Cerebellar nuclear complex (tissue), 1 donor: ENCODE measurements at places on chromosomes 6 and 20.

- DNase-seq: no peak
Measured at GRCh38 chr6:82006027-82006738, 241.4 kb downstream of the IBTK start.

- DNase-seq: no peak
Measured at GRCh38 chr20:11245431-11245830, 571.6 kb upstream of the JAG1 start.

GRCh38 chr20:48574383-48574782 is 253.4 kb downstream of the PREX1 start:
- no peak for DNase-seq

DNA sequence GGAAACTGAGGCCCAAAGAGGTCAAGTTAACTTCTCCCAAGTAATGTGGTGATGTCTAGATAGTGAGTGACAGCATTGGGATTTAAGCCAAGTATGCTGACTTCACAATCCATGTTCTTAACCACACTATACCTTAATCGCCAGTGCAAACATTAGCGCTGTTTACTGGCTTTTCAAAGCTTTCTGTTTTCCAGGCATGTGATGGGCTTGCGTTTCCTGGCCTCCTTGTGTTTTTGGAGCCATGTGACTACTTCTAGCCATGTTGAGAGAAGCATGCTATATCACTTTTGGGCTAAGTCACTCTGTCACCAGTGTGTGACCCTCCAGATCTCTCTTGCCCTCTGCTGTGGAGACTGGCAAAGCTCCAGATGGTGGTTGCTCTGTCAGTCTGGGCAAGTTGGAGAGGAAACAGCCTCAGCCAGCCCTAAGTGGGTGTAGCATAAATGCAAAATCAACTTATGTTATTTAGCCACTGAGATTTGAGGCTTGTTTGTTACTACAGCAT is 76.9 kb downstream of the ANKRD6 start:
- no peak for DNase-seq

- no peak for DNase-seq
Measured at GRCh38 chr6:12348530-12349511, 58.7 kb downstream of the EDN1 start.

GRCh38 chr20:19508449-19508848 is 249.6 kb upstream of the RIN2 start:
- no peak for DNase-seq

DNA sequence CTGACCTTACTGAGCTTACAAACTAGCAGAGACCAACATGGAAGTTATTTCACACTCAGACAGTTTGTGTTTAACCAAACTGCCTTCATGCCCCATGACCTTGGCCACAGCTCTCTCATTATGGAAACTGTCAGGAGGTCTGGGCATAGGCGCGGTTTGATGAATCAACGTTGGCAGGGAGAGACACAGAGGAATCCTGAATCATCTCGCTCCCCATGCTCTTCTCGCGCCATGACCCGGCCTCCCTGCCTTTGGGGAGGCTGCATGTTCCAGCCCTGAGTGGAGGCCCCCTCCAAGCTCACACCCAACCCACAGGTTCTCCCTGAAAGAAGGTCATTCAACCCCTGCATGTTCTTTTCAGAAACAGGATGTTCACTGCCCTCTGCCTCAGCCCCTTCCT is 15.9 kb upstream of the GDAP1L1 start:
- DNase-seq: no peak

DNA sequence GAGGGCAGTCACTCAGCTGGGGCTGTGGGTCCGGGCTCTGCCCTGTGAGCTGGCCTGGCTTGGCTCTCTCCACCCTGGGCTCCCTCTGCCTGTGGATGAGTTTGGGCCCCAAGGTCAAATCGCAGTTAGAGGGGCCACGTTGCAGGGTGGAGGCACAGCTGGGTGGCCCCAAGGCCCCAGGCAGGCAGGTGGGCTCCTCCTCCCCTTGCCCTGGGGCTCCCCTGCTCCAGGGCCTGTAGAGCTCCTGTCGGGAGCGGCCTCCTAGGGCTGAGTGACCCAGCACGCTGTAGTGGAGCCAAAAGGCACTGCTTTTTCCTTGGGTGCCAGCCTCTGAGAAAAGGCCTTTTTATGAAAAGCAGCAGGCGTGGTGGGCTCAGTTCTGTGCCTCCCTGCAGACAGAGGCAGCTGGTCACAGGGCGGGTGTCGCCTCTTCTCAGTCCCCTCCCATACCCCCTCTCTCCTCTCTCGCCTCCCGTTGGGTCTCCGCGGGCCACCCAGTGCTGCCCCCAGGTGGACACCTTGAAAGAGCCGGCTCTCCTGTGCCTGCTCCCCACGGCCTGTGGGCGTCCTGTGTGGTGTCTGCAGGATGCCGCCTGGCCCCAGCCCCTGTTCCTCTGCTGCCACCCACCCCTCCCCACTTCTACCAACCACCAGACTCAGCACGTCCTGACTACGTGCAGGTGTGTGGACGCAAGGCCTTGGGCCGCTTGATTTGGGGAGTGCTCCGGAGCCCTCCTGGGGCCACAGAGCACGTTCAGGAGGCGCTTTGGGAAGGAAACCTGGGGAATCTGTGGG is 13.2 kb downstream of the SS18L1 start:
- no peak for DNase-seq

DNA sequence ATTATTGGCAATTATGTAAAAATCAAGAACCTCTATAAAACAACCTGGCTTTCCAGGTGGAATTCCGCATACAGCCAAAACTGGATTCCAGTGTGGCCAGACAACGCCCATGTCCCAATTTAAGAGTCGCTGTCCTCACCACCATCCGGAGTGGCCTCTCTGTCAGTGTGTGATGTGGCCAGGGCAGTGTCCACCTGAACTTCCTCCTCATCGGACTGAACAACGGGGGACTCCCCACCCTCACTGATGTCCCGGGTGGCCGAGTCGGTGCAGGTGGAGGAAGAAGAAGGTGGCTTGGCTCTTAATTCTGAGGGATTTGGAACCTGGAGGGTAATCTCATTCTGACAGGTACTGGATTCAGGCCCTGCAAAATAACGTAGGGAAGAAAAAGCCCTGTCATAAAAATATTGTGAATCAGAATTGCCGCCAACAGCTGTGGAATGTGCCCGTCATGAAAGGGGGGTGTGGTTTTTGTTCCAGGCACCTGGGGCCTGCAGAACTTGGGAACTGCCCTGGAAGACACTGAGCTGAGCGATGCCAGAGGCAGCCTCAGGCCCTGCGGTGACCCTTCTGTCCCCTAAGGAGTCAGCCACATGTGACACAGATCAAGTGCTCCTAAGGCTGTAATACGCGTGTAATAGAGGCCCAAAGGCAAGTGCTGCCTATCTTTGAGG is 139.8 kb downstream of the DTNBP1 start:
- no peak for DNase-seq

DNA sequence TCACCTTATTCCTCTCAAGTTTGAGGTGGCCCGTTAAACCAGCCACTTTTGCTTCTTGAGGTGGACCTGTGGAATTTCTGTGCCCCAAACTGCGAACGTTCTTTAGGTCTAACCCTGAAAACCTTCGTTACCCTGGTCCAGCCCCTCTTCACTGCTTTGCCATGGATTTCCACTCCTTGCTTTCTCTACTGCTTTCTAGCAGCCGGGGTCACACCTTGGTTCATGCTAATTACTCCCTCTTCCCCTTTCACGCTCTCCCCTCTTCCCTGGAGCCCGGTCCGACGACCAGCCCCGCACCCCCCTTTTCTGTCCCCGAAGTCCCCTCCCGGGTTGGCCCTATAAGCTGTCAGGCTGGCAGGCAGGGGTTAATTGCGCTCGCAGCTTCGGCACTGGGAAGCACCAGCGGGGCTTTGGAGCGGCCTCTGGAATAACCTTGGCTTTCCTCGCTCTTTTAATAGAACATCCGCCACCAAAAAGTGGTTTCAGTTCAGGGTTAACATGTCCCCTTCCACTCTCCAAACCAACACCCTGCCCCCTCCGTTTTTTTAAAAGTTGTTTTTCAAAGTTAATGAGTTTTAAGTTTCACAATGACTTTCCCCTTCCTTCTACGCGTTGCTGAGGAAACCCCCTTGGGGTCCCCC is 1.4 kb upstream of the HIVEP1 start:
- no peak for DNase-seq

- peak; percentile 46 for DNase-seq
Measured at GRCh38 chr6:16583144-16583762, 178.0 kb downstream of the ATXN1 start.

GRCh38 chr6:36276581-36277536 is 7.0 kb downstream of the PNPLA1 start:
- DNase-seq: no peak

DNA sequence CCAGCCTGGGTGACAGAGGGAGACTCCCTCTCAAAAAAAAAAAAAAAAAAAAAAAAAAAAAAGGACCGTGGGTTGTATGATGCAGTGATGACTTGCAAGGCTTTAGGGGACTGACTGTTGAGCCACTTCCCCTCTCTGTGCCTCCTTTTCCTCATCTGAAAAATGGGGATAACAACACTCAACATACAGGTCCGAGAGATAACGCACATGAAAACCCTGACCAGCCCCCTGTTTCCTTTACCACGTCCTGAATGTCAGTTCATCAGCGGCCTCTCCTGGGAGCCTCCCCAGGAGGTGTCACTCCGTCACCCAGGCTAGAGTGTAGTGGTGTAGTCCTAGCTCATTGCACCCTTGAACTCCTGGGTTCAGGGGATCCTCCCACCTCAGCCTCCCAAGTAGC is 3.9 kb downstream of the SLA2 start:
- no peak for DNase-seq

- no peak for DNase-seq
Measured at GRCh38 chr6:81169166-81169565, 583.3 kb downstream of the TENT5A start.

DNA sequence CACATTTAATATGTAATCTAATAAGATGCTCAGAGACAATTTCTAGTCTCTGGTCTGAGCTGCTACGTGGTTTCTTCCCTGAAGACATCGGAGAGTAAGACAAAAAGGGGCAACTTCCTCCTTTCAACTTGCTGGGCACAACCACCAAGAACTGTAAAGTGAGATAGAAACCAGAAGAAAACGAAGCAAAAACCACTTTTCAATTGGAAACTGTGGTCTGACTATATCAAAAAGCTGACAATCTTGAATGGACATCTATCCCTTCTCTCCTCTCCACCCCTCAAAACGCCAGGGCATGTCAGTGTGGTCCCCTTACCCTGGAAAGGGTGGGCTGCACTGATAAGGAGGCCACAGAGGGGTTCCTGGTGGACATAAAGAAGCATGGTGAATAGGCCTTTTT is 269.1 kb downstream of the CD83 start:
- DNase-seq: no peak

DNA sequence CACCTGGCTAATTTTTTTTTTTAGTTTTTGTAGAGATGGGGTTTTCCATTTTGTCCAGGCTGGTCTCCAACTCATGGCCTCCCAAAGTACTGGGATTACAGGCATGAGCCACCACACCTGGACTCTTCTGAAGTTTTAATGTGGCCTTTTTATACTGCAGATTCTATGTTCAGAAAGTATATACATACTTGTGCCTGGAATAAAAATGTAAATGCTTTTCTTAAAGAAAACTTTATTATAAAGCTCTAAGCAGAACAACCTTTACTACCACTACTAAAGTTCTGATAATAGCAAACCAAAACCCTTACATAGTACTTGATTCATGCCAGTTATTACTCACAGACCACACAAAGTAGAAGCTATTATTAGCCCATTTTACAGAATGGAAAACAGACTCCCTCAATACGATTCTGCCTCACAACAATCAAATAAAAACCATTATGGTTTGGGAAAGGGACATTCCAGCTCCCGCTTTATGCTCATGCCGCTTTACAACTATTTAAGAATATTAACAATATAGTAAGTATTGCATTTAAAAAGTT is 5.3 kb downstream of the PHIP start:
- DNase-seq: no peak

DNA sequence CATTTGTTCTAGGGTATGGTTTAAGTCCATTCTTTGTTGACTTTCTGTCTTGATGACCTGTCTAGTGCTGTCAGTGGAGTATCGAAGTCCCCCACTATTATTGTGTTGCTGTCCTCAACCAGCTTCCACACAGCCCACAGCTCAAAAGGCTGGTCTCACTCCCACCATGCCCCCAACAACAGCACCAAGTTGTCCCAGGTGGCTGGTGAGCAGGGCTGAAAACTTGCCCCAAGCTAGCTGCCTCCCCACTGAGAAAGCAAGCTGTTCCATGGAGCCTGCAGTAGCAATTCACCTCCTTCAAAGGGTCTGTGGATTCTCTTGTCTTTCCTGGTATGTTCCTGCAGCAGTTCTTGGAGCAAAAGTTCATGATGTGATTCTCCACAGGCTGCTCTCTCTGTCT is 221.0 kb downstream of the SYNDIG1 start:
- DNase-seq: no peak

GRCh38 chr6:107314531-107314939 is 144.8 kb downstream of the PDSS2 start:
- no peak for DNase-seq

GRCh38 chr20:3611901-3612300 is 51.3 kb downstream of the GFRA4 start:
- no peak for DNase-seq

- no peak for DNase-seq
Measured at GRCh38 chr6:81556551-81556950, 195.9 kb downstream of the TENT5A start.

DNA sequence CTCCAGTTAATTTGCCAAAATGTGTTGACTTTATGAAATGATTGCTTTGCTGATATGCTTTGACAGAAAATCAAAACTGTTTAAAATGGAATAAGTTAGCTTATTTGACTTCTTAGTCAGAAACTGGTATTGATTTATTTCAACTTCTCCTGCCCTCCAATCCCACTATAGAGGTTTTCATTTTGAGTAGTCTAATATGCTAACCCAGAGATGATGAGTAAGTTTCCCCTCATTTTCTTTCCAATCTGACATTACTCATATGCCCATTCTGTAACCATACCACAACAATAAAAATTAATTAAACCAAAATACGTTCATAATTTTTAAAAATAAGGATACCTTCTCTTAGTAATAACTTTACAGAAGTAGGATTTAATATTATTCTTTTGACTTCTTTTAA is 78.8 kb downstream of the COL19A1 start:
- no peak for DNase-seq

- no peak for DNase-seq
Measured at GRCh38 chr20:10557685-10558084, 116.1 kb downstream of the JAG1 start.

GRCh38 chr6:167233490-167233889 is 57.6 kb upstream of the UNC93A start:
- DNase-seq: no peak

GRCh38 chr6:96649926-96650325 is 87.0 kb downstream of the FHL5 start:
- DNase-seq: no peak

GRCh38 chr20:20604907-20605306 is 107.5 kb downstream of the RALGAPA2 start:
- no peak for DNase-seq

- no peak for DNase-seq
Measured at GRCh38 chr6:90319044-90319443, 22.4 kb upstream of the BACH2 start.

GRCh38 chr20:48629069-48629959 is 198.5 kb downstream of the PREX1 start:
- no peak for DNase-seq
